AG20443 (cell line): ENCODE measurements at places on chromosomes 16 and 17.
A peak's percentile ranks its signal among the peaks of the same experiment; 100 is the strongest.

DNA sequence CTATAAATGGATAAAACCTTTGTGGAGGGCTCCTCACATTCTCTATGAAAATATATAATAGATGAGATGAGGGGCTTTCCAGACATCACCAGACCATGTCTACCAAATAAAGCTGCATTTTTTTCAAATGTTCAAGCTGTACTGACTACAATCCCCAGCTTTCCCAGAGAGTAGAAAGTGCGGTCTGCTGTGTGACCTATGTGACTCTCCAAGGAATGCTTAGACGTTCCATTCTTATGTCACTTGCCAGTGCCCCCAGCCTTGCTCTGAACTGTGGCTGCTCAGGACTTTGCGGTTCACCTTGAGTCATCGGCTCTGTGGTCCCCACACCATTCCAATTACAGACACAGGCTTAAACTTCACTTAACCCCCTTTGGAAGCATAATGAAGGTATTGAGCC is 47.8 kb upstream of the SCNN1B start:
- DNase-seq, result peak; percentile 22

GRCh38 chr17:36686123-36686669 is 84.8 kb downstream of the MRM1 start:
- no peak for DNase-seq

GRCh38 chr17:77205396-77206125 is 64.8 kb downstream of the SEC14L1 start:
- DNase-seq, result no peak

GRCh38 chr17:28828294-28829040 is 14.1 kb downstream of the FAM222B start:
- DNase-seq, result no peak

GRCh38 chr17:27944546-27945332 is 51.6 kb upstream of the LYRM9 start:
- no peak for DNase-seq

DNA sequence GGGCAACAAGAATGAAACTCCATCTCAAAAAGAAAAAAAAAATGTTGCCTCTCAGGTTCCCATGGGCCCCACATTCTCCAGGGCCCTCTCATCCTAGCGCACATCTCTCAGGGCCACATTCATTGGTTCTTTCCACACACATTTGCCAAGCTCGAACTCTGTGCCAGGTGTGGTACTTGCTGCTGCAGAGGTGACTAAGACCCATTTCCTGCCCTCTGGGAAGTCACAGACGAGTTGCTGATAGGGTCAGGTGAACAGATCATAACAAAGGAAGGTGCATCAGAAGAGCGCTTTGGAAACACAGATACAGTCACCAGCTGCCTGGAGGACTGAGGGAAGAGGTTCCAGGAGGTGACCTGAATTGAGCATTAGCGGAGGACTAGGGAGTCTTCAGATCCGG is 1.0 kb downstream of the GSDMA start:
- DNase-seq, result no peak

DNA sequence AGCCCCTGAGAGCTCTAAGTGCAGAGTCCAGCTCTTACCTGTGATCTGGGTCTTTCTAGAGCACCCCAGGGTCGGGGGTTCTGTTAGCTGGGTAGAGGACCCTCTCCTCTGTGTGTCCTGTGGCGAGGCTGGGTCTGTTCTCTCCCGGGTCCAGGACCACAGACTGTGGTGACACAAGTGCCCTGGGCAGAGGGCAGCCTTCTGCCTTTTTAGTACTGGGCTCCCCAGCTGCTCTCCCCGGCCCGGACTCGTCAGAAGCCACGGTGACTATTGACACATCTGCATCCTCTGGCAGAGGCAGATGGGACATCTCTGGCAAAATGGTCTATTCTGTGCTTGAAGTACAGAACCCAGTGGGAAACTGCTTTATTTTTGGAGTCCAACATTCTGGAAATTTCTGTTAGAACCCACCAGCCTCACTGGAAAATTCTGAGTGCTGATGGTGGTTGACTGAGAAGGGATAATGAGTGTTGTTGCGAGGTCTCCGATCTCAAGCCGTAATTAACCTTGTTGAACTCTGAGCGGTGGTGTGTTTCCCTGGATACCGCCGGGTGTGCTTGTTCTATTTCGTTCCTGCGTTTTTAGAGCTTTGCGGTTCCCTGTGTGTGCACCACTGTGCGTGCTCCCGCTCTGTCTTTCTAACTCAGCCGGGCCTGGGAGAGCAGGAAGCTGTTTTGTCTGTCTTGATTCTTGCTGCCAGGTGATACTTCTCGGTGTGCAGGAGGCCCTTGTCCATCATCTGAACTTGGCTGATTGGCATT is 26.0 kb upstream of the NUDT16L1 start:
- DNase-seq, result no peak

DNA sequence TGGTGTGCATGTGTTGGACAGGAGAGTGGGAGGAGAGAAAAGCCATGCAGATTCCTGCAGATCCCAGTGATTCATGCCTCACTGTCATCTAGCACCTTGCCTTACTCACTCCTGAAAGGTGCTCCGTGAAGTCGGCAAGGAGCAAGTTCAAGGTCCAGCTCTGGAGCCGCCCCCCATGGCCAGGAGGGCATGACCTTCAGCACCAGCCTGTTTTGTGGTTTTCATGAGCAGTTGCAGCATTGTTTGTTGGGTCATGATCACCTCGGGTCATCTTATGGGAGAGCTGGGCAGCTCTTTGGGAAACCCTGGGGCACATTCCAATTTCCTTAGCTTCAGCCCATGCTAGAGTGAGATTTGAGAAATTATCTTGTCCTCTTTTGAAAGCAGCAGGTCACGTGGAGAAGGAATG is 137.5 kb upstream of the IRX3 start:
- DNase-seq, result no peak

DNA sequence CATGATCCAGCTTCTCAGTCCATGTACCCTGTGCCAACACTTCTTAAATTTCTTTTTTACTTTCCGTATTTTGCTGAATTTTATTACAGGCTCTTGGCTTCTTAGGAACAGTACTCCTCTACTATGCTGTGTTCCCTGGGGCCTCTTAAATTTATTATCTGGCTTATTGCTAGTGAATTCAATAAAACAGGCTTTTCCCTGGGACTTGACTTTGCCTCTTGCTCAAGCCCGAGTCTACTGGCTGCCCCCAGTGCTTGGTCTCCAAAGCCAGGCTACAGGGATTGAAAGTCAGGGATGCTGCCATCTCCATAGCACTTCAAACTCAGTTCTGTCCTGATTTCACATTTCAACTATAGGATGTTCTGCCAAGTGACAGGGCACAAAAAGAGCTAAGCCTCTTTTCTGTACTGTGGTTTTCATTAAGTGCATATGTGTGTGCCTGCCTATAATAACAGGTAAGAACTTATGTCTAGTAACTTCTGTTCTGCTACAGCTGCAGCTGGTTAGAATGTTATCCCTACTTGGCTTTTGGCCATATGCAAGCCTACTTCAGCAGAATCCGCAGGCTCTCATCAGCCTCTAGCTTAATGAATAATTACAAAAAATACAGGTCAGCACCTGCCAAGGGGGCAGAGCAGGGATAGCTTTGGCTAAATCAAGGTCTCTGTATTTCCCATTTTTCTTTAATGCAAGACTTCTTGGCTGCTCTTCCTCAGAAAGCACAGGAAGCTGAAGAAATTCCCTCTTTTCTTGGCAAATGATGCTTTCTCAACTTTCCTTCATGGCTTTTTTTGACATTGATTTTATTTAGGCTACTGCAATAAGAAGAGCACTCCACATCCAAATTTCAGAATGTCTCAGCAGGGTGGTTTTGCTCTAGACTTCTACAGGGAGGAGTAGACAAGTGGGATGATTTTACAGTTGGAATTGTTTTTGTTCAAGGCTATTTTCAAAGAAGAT is 8.2 kb downstream of the FAM20A start:
- peak; percentile 24 for DNase-seq

DNA sequence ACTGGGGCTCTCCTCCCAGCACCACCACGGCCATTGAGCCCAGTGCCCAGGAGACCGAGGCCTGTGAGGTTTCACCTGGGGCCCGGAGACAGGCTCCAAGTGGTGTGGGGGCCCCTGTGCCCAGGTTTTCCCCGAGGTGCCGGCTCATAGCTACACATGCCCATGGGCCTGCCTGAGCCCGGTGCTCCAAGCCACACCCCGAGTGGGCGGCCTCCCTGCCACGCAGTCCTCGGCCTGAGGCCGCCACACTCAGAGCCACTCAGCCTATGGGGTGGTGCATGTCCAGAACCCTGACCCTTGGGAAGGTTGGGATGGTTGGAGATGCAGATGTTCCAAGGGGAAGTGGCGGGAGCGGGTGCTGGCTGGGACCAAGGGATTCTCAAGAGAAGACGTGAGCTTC is 24.1 kb downstream of the JPH3 start:
- no peak for DNase-seq

- DNase-seq, result peak; percentile 68
These were observed 2.5 kb downstream of the CIAPIN1 start for GRCh38 chr16:57444711-57445110.

GRCh38 chr17:29582772-29583171 is 6.7 kb downstream of the GIT1 start:
- DNase-seq, result no peak

- DNase-seq, result peak; percentile 67
These were observed 8.6 kb downstream of the KDM6B start for GRCh38 chr17:7842380-7843256.

DNA sequence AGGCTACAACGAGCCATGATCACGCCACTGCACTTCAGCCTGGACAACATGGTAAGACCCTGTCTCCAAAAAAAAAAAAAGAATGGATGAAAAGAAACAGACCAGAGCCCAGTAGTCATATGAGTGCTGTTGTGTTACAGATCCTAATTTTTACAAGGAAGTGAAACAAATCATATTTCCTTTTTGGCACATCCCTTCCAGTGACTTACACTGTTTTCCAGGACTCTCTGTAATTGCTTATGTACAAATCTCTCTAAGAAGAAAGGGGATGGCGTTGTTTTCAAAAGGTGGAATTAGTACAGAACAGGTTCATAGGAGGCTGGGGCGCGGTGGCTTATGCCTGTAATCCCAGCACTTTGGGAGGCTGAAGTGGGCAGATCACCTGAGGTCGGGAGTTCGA is 19.8 kb upstream of the ZNF594 start:
- DNase-seq, result no peak

- no peak for DNase-seq
These were observed 419.1 kb downstream of the CA10 start for GRCh38 chr17:51739245-51739886.
